ENCODE measurements at places on chromosomes 6 and 20. TPM values are rescaled to one million over a fixed set of nuclear protein-coding genes. Genes with fewer than 3 reads are reported as not detected.

DNA sequence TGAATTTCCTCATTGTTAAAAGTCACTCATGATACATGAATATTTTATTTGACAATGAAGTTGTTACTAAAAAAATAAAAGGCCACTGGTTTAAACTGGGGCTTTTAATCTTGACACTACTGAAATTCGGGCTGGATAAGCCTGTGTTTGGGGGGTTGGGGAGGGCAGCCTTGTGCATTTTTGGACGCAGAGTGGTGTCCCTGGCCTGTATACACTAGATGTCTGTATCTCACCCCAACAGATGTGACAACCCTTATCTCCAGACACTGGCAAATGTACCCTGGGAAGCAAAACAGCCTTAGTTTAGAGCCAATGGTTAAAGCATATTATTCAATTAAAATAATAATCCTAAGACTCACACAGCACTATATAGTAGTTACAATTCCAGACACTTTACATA, 24.8 kb downstream of the MAN1A1 start:
- DNase-seq, result no peak

DNA sequence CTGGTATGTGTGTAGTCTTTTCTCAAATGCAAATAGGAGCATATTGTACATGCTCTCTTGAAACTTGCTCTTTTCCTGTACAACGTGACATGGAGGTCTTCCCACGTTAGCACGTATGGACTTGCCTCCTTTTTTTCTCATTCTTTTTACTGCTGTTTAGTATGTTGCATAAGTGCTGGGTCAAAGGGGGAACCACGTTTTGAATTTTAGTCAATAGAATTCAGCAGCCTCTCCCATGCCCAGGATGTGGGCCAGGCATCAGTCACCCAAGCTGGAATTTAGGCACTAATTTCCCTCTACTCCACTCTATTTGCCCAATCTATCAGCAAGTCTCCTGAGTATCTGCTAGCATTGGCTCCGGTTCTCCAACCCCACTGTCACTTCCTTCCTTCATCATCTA, 41.5 kb upstream of the RNF24 start:
- DNase-seq, result no peak

DNA sequence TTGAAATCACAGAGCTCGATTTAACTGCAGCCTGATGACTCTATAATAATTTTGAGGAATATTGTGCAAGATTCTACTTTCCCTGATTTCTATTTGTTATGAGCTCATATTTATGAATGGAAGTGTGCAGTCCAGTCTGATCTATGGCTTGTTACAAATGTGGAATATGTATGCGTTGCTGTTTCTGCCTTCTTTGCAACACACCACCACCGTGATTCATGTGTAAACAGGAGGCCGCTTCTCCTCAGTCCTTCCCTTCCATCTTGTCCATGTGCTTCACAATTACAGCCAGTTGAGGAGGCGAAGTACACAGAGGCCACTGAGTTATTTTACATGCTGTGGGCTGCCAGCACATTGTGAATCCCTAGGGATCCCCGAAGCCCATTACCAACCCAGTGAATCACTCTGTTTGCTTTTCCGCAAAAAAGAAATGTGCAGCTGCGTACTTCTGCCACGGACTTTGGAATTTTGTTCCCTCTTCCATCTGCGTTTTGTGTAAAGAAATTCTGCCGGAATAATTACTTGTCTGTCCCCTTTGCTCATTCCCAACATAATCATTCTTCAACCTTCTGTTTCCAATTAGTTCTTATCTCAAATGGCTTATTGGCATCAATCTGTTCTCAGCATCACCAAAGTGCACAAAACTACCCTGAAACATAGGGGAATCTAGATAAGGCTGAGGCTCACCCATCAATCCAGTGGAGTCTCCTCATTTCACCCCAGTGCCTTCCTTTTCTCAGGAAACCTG, 551.6 kb upstream of the CITED2 start:
- DNase-seq, result no peak

- no peak for DNase-seq
These were observed 153.7 kb upstream of the PTPN1 start for GRCh38 chr20:50356525-50356885.

GRCh38 chr6:37860226-37860839, 40.8 kb downstream of the ZFAND3 start:
- peak; percentile 12 for DNase-seq

GRCh38 chr6:40573221-40573620, 13.9 kb downstream of the LRFN2 start:
- no peak for DNase-seq

- no peak for DNase-seq
These were observed 441.0 kb upstream of the MARCKS start for GRCh38 chr6:113416170-113416569.

DNA sequence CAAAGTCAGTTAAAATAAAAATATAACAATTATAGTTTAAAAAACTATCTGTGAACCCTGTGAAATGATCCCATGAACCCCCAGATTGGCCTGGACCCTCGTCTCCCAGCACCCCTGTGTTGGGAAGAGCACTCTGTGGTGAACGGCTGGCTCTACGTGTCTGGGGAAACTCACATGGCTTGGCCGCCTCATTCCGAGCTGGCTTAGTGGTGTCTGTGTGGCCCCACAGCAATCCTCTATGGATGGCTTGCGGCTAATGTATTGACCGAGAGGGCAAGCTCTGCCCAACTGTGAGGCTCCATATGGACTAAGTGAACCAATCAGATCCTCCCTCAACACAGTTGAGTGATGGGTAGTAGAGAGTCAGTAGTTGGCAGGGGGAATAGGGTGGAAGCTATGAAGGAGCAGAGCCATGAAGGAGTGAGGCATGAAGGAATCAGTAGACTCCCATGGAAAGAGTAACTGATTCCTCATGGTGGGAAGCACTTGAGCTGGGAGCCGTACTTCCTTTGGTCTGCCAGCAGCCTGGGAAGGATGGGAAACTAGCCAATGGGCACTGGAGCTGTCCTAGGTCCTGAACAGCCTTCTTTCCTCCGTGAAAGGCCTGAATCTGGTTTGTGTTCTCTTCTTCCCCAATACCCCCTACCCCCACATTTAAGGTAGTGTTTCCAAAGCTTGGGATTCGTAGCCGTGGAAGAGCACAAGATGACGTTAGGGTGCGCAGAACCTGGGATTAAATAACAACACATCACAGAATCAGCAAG, 21.6 kb upstream of the ZNF831 start:
- DNase-seq, result no peak

- no peak for DNase-seq
These were observed 465.2 kb upstream of the CITED2 start for GRCh38 chr6:139839506-139840156.

DNA sequence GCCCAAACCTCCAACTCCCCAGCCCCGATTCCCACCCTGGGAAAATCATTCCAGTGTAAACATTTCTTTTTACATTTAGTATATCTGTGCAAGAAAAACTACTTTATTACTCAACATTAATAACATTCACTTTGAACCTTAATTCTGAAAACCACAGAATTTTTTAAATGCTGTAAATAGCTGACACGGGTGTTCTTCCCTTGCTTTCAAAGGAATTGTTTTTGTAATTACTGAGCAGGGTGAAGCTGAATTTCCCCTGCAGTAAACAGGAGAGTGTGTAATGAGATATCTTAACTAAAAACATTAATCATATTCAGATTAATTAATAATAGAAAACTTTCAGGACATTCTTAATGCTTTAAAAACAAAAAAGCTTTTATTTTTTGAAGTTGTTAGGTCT, 99.3 kb upstream of the CITED2 start:
- DNase-seq, result no peak

- no peak for DNase-seq
These were observed 90.3 kb downstream of the ASXL1 start for GRCh38 chr20:32448306-32449056.

DNA sequence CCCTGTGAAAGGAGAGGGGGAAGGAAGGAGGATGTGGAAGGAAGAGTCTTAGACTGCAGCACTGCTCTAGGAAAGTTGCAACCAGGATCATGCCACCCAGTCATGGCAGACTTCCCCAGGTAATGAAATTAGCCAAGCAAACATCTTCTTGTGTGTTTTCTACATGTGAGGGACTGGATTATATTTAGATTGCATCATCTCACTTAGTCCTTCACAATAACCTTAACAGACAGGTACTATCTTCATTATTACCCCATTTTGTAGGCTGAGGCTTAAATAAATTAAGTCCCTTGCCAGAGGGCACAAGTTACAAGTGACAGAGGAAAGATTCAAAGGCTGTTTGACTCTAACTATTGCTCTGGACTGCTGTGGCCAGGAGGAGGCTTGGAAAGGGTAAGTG, 9.7 kb upstream of the MAFB start:
- DNase-seq, result no peak

DNA sequence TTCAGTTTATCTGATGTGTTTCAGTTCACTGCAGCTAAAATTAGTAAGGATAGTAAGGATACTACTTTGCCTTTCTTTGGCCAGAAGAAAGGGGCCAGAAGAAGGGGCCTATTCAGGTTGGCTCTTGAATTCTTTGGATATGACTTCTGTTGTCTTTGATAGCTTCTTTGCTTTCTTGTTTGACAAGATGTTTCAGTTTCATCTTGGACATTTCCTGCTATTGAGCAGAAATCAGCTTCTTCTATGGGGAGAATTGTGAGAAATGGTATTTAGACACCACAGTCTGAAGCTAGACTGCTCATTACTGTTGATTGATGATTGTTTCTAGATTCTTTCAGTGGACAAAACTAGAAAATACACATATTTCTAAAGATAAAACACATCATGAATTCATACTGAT, 23.2 kb downstream of the L3MBTL3 start:
- DNase-seq, result no peak

GRCh38 chr6:166656230-166657151, 29.4 kb upstream of the RPS6KA2 start:
- no peak for DNase-seq

- DNase-seq, result peak; percentile 62
These were observed 699 bp upstream of the HSPA1B start for GRCh38 chr6:31826793-31827285.

- DNase-seq, result no peak
These were observed 158.1 kb upstream of the B3GAT2 start for GRCh38 chr6:71114986-71115385.

GRCh38 chr6:16594849-16595248, 166.4 kb downstream of the ATXN1 start:
- DNase-seq, result no peak

- DNase-seq, result peak; percentile 25
These were observed 72.8 kb downstream of the MDGA1 start for GRCh38 chr6:37624606-37625574.

DNA sequence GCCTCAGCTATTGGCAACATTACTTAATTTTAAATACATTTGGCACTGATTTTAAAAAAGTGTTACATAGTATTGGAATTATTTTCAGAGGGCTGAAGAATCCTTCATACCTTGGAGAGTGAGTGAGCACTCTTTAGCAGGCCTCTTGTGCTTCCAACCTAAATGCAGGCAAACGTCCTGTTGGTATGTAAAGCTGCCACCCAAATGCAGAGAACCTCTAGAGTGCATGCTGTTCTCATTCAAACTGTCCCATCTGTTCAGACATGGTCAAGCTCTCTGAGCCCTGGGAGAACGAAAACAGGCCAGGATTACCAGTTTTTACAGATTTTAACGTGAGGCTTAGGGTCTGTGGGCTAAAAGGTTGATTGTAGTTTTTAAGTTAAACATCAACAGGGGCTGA, 378.0 kb upstream of the FLRT3 start:
- DNase-seq, result no peak

DNA sequence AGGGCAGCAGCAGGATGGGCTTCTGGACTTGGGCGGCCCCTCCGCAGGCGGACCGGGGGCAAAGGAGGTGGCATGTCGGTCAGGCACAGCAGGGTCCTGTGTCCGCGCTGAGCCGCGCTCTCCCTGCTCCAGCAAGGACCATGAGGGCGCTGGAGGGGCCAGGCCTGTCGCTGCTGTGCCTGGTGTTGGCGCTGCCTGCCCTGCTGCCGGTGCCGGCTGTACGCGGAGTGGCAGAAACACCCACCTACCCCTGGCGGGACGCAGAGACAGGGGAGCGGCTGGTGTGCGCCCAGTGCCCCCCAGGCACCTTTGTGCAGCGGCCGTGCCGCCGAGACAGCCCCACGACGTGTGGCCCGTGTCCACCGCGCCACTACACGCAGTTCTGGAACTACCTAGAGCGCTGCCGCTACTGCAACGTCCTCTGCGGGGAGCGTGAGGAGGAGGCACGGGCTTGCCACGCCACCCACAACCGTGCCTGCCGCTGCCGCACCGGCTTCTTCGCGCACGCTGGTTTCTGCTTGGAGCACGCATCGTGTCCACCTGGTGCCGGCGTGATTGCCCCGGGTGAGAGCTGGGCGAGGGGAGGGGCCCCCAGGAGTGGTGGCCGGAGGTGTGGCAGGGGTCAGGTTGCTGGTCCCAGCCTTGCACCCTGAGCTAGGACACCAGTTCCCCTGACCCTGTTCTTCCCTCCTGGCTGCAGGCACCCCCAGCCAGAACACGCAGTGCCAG, at the start of gene TNFRSF6B:
TSS of gene TNFRSF6B (plus strand) at position 25 of the 729 bp plus-strand sequence. CDS start at position 141, 116 bp downstream.
- DNase-seq, result no peak

GRCh38 chr6:7060769-7061516, 46.8 kb upstream of the RREB1 start:
- no peak for DNase-seq

DNA sequence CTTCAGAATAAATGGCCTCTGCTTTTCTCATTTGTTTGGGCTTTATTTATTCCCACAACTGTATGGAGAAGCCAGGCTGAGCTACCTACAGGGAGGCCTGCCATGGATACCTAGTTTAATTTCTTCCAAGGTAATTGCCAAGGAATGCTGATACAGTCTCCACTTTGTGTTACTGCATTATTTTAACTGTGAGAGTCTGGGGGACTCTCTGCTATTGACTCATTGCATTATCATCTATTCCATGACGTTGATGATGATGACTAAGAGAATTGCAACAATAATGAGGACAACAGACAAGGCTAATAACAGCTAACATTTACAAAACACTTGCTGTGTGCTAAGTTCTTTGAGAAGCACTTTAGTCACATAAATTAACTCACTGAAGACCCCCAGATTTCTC, 88.3 kb upstream of the COL21A1 start:
- no peak for DNase-seq

DNA sequence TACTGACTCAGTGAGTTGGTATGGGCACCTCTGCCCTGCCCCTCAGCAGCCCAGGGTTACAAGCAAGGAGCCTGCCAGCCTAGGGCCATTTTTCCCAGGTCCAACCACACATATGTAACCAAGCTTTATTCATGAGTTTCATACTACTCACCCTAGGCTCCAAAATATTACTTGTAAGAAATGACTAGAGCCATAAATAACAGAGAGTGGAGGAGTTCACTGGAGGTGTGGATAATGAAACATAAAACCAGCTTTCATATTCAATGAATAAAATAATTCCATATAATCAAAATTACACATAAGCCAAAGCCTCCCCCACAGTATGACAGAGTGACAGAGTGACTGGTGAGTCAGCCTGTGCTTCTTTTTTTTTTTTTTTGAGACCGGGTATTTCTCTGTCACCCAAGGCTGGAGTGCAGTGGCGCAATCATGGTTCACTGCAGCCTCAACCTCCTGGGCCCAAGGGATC, 229.8 kb upstream of the SASH1 start:
- no peak for DNase-seq

The SEL1L2 gene
- total RNA-seq, result not detected

The FAM209B gene
- total RNA-seq, result 1.3 TPM

The HLA-DQB2 gene
- 0.36 TPM for total RNA-seq

The HLA-DMB gene
- 3.4 TPM for total RNA-seq

The LRFN2 gene
- total RNA-seq, result 0.12 TPM

The VSX1 gene
- 0.12 TPM for total RNA-seq

The EDN3 gene
- total RNA-seq, result not detected

The OTOR gene
- total RNA-seq, result not detected

The TMEM14A gene
- 9.8 TPM for total RNA-seq

The OPRL1 gene
- total RNA-seq, result 1.7 TPM
